ENCODE measurements at places on chromosomes 5 and 9. TPM values are rescaled to one million over a fixed set of nuclear protein-coding genes. Genes with fewer than 3 reads are reported as not detected.

Gene GABRA6
- total RNA-seq, result 4.4 TPM

Gene EXOC3
- 27.8 TPM for total RNA-seq

Gene OMD
- total RNA-seq, result 3.4 TPM

Gene AMBP
- total RNA-seq, result not detected

Gene MVB12B
- total RNA-seq, result 41.7 TPM

Gene IFNK
- not detected for total RNA-seq

Gene C7
- total RNA-seq, result 25.1 TPM

Gene CCNO
- total RNA-seq, result not detected

All from cerebellum (tissue), 4 donors.